ENCODE measurements at places on chromosomes 1 and 21.
A peak's percentile ranks its signal among the peaks of the same experiment; 100 is the strongest.

GRCh38 chr21:28427394-28428022 lies 565.2 kb downstream of the LTN1 start:
- DNase-seq, result no peak

DNA sequence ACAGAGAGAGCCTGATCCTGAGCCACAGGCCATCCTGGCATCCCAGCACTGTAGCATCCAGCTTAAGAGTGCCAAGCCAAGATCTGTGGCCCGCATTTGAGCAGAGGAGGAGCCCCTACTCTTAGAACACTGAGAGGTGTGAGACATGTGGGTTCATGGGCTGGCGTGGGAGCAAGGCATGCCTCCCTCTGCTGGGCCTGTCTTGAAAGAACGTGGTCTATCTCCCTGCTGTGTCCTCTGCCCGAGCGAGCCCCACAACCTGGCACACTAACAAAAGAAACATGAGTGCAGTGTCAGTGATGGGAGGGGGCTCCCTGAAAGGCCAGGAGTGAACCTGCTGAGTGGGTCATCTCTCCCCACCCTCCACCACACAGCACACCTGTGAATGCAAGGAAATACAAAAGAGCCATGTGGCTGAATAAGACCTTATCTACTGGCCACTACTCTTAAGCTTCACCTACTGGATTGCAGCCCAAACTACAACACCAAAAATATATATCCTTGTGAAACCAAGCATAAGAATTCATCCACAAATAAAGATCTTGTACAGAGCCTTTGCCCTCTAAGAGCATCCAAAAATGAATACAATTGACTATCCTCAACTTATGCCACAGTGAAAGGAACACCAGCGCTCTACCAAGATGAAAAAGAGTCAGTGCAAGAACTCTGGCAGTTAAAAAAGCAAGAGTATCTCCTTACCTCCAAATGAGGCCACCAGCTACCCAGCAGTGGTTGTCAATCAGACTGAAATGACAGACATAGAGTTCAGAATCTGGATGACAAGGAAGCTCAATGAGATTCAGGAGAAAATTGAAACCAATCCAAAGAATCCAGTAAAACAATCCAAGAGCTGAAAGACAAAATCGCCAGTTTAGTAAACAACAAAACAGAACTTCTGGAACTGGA lies 259.4 kb upstream of the DAB1 start:
- DNase-seq, result no peak

DNA sequence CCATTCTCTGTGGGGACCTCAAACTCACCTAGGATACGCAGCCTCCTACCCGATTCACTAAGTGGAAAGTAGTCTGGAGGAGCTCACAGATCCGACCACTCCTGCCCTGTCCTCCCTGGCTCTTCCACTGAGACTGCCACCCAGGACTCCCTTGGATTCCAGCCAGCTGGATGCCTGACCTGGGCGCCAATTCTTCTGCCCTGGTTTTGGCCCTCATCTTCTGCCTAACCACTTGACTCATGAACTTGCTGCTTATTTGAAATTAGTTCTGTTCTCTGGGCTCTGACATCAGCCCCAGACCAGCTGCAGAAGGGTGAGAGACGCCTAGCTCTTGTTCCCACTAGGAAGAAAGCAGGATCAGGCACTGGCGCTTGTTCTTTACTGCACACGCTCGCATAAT lies 48.9 kb downstream of the SLC35D1 start:
- no peak for DNase-seq

- no peak for DNase-seq
Observed at GRCh38 chr1:236677641-236678235, 8.6 kb upstream of the ACTN2 start.

- no peak for DNase-seq
Observed at GRCh38 chr1:92887465-92887864, 55.6 kb downstream of the RPL5 start.

DNA sequence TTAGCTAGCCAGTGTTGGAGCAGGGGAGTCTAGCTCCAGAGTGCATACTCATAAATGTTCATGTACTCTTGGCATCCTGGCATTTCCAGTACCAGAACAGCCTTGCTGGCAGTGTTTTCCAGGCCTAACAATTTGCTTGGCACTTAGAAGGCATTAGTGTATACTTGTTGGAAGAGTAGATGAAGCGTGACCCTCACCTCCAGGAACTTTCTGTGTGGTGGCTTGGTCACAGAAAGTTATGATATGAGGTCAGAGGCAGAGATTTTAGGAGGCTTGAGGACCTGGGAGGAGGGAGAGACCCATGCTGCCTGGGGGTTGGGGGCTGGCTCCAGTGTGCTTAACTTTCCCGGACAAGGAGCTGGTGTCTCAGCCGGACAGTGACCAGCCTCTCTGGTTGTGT lies 52.7 kb upstream of the GCLM start:
- DNase-seq, result no peak

GRCh38 chr1:19762175-19762779 lies 37.4 kb downstream of the TMCO4 start:
- DNase-seq, result peak; percentile 23

- DNase-seq, result no peak
Observed at GRCh38 chr1:231190456-231190855, 28.6 kb downstream of the TRIM67 start.

DNA sequence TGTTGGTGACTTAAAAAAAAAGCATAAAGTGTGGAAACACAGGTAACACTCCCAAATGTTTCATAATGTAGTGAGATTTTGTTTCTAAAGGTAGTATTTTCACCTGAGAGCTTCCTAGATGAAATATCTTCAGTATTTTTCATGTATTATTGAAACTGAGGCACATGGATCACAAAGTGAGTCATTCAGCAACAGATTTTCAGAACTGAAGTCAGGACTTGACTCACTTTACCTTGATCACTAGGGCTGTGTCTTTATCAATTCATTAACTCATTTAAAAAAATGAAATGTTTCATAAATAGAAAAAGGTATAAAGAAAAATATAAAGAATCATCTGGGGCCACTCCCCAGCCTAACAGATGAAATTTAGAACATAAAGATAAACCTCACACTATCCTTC lies 66.5 kb upstream of the RCC1 start:
- no peak for DNase-seq

DNA sequence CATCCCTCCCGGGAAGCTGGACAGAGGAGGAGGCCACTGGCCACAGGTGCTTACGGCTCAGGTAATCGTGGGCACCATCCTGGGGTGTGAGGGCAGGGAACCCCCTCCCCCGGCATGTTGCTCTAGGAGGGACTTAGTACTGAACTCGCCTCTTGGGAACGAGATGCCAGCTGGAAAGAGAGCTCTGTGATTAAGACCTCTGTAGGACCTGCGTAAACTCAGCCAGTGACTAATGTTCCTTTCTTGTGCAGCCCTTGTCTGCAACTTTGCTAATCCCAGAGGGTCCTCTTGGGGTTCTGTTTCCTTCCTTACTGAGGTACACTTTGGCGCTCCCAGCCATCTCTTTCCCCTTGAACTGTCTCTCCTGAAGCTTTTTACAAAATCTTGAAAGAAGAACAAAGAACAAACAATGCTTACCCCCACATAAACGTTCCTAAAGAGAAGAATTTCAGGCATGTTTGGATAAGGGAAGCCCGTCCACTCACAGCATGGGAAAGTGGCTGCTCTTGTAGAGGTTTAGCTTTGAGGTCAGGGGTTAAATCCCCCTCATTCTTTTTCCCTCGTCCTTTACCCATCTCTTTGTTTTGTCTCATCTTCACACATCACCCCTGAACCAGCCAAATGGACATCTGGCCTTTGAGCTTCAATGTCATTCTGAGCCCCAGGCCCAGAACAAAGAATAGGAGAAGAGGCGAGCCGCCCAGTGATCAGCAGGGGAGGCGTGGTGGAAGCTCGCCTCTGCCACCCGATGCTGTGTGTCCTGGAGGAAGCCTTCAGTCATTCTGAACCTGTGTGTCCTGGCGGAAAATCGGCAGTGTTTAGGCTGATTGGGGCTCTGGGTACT lies 37.4 kb downstream of the CITED4 start:
- peak; percentile 93 for DNase-seq

DNA sequence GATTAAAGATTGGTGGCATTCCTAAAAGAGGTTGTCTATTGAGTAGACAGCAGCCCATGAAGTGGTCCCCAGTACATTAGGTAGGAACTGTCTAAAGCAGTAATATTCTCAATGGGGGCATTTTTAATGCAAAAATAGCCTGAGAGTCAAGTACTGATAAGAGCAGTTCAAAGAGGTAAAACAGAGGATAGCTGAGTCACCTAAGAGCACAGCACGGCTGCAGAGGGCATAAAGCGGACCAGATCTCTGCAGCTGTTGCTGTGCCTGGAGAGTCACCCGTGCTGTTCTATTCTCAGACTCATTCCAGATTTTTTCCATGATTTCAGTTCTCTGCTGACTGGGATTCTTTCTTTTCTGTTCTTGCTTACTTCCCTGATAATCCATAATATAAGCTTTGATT lies 313.2 kb downstream of the OLFM3 start:
- DNase-seq, result no peak

- peak; percentile 92 for DNase-seq
Observed at GRCh38 chr1:27350663-27351540, 9.1 kb downstream of the SYTL1 start.

GRCh38 chr1:72438270-72438669 lies 155.9 kb upstream of the NEGR1 start:
- no peak for DNase-seq

GRCh38 chr1:96157101-96157500 lies 564.5 kb upstream of the PTBP2 start:
- DNase-seq, result no peak

DNA sequence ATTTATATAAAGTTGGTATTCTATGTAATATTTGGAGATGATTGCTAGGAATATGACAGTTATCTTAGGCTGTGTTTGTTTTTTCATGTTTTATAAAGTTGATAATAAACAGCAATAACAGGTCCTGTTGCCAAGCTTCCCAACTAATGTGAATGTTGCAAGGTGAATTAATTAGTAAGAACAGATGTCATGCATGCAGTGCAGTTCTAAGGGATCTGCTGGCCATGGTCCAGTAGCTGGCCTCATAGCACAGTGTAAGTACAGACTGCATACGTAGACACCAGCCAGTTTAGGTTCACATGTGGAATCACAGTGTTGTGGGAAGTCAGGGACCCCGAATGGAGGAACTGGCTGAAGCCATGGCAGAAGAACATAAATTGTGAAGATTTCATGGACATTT lies 478.2 kb downstream of the NEGR1 start:
- no peak for DNase-seq

GRCh38 chr21:31914472-31914871 lies 41.7 kb downstream of the HUNK start:
- DNase-seq, result no peak

DNA sequence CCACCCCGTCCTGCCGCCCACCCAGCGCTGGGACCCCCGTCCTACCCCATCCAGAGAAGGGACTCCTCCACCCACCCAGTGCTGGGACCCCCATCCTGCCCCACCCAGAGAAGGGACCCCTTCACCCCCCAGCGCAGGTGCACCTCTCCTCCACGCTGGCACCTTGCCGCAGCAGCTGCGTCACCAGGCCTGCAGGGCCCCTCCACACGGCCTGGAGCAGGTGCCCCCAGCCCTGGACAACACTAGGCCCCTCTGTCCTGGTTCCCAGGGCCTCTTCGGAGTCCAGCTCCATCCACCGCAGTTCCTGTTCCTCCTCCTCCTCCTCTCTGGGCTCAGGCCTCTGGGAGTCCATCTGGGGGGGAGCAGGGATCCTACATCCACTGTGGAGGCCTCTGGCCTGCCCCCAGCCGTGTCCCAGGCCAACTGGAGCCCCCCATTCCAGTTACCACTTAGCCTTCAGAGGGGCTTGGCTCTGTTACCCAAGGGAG lies 378 bp downstream of the ANKRD65 start:
- DNase-seq, result no peak

DNA sequence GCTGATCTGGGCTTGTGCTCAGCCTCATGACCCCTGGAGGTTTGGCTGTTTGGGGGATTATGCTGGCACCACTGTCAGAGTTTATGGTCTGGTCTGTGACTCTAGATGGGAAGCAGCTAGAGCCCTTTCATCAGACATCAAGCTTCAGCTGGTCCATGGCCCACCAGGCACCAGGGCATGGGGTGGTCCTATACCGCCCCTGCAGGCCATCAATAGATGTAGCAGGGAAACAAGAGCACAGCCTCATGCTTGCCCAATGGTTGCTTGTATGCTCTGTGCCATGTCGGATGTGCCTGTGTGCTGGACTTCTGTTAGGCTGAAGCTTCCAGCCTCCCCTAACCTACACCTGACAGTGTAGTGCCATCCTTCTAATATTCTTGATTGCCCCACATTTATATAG lies 71.1 kb upstream of the CD34 start:
- no peak for DNase-seq

Data from neuronal stem cell (in vitro differentiated cells).